ENCODE measurements at places on chromosomes 12 and 14.
A peak's percentile ranks its signal among the peaks of the same experiment; 100 is the strongest.

GRCh38 chr12:104828015-104828414 lies 130.1 kb downstream of the SLC41A2 start:
- no peak for DNase-seq

DNA sequence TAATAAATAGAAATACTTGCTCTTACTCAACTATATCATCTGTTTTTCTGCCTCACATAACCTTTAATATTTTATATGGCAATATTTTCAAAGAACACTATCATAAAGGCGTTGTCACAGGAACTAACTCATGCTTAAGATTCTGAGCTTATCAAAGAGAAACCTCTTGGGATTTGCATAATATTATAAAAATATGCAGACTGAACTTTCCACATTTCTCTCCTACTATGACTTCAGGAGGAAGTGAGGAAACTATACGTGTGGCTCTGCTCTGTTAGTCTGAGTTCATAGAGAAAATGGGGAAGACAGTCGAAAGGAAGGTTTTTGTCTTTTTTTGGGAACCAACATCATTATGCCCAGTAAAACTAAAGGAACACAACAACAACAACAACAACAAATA lies 124.7 kb downstream of the GARIN6 start:
- DNase-seq = no peak

- no peak for DNase-seq
Observed at GRCh38 chr14:23023022-23023794, 11.5 kb downstream of the PSMB5 start.

- no peak for DNase-seq
Observed at GRCh38 chr14:72616294-72616693, 277.6 kb downstream of the DPF3 start.

GRCh38 chr12:113289361-113289760 lies 45.5 kb downstream of the SLC8B1 start:
- DNase-seq = no peak

DNA sequence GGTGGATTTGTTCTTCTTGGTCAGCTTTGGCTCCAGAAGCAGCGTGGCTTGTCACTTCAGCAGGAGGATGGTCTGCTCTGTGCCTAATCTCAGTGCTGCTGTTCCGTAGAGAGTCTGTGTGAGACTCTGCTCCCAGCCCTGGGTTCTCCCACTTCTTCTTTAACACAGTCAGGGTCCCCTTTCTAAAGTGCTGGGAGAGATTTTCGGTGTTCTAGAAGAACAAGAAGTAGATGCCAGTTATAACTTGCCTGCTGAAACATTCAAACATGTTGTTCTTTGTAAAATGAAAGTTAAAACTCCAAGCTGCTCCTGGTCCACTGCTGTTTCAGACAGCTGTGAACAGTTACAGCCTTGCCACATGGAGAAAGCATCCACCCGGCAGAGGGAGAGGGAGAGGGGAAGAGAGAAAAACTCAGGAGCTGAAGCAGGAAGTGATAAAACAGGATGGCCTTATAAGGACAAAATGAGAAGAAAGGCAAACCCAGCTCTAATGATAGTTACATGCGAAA lies 55.2 kb upstream of the CERS5 start:
- DNase-seq = peak; percentile 18

DNA sequence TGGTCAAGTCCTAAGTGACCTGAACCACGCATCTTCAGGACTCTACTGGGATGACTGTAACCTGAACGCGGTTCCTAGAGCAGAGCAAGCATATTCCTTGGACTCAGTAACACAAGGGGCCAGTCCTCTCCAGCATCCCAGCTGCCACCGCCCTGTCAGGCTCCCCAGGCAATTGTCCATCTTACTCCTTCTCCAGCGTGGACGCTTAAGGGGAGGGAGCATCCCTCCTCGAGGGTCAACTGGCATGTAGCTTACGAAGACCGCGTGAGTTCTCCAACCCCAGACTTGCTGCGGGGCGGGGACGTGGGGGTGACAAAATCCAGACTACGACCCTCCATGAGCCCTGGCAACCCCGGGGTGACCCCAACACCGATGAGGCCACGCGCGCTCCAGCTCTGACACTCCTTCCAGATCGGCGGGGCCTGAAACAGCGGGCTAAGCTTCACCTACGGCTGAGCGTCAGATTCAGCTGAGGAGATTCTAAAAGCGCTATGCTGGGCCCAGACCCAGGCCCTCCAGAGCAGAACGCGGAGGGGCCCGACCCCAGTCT lies 846 bp upstream of the MTHFD1 start:
- no peak for DNase-seq

DNA sequence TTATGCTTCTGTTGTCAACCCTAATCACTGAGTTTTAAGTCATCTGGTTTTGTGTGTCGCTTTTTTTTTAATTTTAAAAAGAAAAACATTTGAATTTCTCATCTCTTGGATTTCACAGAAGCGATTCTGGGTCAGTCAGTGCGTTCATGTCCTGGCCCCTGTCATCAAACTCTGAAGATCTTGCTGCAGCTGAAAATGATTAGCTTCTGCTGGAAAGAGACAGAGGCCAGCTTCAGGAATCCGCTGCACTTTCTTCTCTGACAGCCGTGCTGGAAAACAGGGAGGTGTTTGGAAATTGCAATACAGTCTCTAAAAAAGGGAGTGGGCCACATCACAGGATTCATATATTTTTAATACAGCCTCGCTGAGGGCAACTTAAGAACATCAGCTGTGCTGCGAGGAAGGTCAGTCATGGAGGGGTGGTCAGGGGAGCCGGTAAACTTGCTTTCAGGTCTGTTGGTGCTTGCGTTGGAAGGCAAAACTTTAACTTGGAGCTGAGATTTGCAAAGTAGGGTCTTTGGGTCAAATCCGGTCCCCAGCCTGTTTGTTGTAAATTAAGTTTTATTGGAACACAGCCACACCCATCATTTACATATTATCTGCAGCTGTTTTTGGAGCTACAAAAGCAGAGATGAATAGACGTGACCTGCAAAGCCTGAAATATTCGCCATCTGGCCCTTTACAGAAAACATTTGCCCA lies 190.8 kb downstream of the AACS start:
- no peak for DNase-seq

GRCh38 chr12:104533134-104533533 lies 76.4 kb downstream of the CHST11 start:
- DNase-seq = no peak

DNA sequence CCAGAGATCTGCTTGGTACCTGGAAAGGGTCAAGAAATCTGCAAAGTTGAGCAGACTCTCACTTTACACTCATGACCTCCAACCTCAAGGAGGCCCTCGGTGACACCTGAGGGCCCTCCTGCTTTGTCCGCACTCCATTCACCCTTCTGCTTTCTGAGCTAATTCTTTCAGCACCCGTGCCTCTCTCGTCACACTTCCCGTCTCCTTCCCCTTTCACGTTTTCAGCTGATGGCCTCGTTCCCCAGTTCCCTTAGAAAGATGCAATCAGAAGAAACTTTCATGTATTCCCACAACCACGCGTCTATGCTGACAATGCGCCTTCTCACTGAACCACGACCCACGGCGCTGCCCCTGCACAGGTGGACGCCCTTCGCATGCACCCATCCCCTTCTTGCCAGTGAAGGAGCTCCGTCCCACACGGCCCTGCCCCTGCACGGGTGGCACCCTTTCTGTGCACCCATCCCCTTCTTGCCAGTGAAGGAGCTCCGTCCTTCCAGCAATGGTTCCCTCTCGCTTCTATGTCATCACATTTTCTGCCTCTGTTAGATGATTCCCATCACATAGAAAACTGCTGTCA lies 340.1 kb upstream of the FKBP4 start:
- DNase-seq = no peak

DNA sequence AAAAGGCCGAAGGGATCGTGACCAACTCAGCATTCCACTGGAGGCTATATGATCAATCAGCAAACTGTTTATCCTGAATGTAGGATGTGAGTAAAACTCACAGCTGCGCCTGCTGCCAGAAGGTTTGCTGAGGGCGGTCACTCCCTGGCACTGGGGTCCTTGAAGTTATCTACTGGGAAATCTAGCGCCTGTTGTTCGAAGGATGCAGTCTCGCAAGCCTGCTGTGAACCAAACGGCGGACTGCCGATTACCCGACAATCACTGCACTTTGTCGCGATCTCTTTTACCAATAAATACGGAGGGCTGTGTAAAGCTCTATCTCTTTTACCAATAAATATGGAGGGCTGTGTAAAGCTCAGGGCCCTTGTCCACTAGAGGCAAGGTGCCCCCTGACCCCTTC lies 12.9 kb downstream of the DDX51 start:
- no peak for DNase-seq

- no peak for DNase-seq
Observed at GRCh38 chr12:25872137-25872536, 86.3 kb upstream of the RASSF8 start.

DNA sequence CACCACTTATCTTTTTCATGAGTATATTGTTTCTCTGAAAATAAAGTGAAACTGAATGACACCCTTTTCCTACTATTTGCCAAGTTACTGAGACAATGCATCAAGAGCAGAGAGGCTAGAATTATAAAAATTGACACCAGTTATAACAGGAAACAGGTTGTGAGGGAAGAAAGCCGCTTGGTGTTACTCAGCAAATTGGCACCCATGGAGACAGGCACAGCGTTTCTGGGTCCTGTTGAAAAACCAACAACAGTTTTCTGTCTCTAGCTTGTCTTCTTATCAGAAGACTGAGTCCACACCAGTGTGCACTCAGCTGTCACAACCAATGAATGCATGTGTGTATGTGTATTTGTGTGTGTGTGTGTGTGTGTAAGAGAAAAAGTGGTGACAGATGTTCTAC lies 267.7 kb downstream of the KCNH5 start:
- no peak for DNase-seq

- no peak for DNase-seq
Observed at GRCh38 chr12:3122841-3123678, 45.9 kb downstream of the TSPAN9 start.

Measured in activated naive CD4-positive, alpha-beta T cell treated with Interleukin-2 at 50 U/mL for 16 hours (primary cell).